GM13977 (cell line): ENCODE measurements at places on chromosomes 1 and 21.
A peak's percentile ranks its signal among the peaks of the same experiment; 100 is the strongest.

GRCh38 chr1:111921948-111922347 is 67.5 kb downstream of the KCND3 start:
- no peak for DNase-seq

GRCh38 chr1:246725191-246725590 is 982 bp downstream of the SCCPDH start:
- DNase-seq: no peak

GRCh38 chr21:14712121-14712715 is 166.1 kb upstream of the SAMSN1 start:
- DNase-seq: no peak

DNA sequence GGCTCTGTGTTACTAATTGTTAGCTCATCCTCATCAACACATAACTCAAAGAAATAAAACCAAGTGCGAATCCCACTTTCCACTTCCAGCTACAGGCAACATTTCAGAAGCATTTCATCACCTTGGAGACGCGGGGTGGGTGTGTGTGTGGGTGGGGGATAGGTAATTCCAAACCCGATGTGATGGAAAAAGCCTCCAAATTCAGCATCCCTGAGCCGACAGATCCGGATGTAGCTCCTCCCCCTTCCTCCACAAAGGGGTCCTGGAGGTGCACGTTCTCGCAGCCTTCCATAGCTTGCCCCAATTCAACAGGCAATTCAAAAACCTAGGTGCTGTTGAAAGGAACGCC is 486 bp downstream of the HSPA13 start:
- no peak for DNase-seq

DNA sequence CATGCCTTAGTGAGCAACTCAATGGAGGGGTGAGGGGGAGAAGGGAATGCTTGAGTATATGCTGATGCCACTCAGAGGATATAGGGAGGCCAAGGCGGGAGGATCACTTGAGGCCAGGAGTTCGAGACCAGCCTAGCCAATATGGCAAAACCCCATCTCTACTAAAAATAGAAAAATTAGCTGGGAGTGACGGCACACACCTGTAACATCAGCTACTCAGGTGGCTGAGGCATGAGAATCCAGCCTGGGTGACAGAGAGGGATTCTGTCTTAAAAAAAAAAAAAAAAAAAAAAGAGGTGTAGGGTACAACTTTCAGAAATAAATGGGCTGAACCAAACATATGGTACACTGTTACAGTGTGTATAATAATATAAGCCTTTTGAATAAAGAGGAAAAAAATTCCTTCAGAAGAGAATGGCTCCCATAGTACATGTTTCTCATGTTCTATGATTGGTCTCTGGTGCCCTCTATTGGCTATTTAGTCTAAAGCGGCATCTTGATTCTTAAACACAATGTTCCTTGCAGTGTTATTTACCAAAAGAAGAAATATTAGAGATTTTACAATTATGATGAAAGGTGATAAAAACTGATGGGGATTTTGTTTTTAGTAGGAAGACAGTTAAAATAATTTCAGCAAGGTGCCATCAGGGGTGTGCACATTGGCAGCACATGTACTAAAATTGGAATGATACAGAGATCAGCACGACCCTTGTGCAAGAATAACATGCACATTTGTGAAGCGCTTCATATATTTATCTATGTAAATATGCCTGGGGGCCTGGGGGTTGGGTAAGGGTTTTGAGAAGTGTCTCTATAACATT is 109.8 kb downstream of the PATJ start:
- peak; percentile 28 for DNase-seq

DNA sequence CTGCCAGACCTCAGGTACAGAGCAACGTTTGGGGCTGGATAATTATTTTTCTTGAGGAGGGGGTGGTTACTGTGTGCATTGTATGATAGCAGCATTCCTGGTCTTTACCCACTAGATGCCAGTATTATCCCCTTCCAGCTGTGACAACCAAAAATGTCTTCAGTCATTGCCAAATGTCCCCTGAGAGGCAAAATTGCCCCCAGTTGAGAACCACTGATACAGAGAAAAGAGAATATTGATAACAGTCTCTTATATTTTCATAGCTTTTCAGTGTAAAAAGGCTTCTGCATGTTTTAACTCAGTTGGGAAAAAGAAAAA is 51.8 kb upstream of the SYT14 start:
- DNase-seq: no peak

- DNase-seq: peak; percentile 25
Measured at GRCh38 chr1:24902471-24902891, 27.6 kb downstream of the RUNX3 start.

GRCh38 chr1:117009132-117009531 is 7.6 kb downstream of the CD101 start:
- no peak for DNase-seq

DNA sequence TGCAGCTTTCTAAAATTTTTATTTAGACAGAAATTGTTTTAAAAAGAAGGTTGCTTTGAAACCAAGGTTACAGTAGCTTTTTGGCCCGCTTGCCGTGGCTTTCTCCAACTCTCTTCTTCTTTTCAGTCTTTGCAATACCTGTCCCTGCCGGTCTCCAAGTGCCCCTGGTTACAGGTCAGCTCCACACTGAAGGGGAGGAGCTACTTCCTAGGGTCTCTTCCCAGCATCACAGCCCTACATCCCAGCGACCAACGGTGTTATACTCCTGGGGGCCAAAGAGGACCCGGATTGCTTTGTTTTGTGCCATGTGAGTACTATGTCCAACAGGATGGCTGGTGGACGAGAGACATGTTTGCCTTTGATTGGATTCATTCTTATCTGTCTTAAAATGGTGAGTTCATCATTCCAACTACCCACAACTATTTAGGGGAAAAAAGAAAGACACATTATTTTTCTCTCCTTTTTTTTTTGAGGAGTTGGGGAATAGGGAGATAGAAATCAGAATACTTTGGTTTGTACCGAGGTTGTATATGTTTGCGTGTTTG is at the start of gene FNDC7:
FNDC7 (plus strand) TSS at position 303 of the 545 bp plus-strand sequence; CDS start at position 329, 26 bp downstream.
- no peak for DNase-seq

DNA sequence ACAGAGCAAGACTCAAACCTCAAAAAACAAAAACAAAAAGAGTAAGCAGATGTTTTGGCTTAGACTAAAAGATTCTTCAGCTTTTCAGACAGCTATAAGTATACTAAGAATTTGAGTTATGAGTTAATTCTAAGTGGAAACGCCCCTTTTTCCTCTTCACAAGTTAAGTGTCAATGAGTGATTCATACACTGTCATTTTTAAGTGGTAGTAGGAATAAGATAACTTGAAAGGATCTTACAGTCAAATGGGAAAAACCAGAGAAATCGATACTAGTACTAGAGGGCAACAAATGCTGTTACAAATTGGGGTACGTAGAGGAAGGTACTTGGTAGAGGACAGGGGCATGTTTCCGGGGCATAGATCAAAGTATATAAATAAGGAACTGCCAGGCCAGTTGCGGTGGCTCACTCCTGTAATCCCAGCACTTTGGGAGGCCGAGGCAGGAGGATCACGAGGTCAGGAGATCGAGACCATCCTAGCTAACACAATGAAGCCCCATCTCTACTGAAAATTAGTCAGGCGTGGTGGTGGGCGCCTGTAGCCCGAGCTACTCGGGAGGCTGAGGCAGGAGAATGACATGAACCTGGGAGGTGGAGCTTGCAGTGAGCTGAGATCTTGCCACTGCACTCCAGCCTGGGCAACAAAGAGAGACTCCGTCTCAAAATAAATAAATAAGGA is 7.4 kb downstream of the H3-3A start:
- no peak for DNase-seq

DNA sequence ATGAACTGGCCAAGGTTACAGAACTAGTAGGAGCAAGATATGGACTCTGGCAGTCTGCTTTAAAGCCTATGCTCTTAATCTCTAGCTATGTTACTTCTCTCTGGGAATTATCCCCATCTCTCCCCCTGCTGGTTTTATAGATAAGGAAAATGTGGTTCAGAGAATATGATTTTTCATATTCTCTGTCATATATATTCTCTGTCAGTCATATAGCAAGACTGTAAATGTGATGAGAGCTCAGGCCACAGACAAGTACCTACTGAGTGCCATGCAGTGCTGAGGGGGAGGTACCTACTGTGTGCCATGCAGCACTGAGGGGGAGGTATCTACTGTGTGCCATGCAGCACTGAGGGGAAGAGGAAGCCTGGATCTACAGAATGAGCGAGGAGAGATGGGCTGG is 220.3 kb upstream of the FGGY start:
- DNase-seq: no peak

GRCh38 chr1:175841738-175842187 is 98.4 kb upstream of the TNR start:
- no peak for DNase-seq

DNA sequence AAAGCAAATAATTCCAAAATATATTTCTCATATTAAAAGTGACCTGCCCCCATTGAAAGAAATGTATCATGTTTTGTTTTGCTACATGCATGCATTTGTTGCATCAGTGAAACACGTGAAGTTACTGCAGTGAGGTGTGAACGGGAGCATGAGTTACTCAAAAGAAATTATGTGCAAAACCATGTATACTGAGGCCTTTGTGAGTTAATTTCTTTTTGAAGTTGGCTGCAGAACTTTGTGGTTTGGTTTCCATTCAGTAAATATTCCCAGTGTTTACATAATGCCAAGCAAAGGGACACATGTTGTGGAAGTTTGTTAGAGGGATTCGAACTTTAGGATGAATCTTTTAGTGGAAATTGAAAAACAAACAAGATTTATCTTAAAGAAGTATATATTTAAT is 619.4 kb upstream of the ADAMTS5 start:
- no peak for DNase-seq

- DNase-seq: no peak
Measured at GRCh38 chr1:84797603-84798002, 95.4 kb downstream of the LPAR3 start.

DNA sequence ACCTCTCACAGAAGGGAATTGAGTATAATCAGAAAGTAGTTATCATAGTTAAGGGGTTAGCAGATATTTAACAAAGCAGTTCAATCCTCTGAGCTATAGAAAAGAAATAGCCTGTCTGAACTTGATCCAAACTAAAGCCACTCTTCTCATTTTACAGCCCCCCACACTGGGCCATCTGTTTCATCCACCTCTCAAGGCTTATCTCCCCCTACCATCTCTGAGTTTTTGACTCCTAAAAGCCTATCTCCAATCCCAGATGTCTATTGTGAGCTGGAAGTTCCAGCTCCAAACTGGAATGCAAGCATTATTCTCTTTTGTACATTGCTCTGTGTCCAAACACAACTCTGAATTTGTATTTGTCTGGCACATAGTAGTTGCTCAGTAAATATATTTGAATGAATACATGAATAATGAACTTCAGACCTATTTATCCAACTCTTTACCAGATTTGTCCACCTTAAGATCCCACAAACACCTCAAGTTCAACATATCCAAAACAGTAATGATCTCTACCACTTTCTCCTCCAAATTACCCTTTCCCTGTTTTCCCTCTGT is 98.1 kb downstream of the PLPP3 start:
- no peak for DNase-seq

- DNase-seq: no peak
Measured at GRCh38 chr1:25126562-25126961, 105.7 kb downstream of the SYF2 start.

DNA sequence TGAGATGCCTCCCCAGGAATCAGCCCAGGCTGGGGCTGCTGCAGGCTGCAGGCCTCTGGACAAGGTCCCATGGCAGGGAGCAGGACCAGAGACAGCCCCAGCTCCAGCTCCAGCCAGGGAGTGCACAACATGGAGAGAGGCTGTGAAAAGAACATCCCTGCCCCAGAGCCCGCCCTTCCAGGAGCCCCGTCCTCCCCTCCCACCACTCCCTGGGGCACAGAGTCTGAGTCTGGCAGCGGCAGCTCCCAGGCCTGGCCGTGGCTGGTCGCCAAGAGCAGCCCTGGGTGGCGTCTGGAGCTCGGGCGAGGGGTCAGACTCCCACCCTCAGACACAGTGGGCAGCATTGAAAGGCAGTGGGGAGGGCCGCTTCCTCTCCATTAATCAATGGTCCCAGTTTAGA is 37.8 kb downstream of the MEGF6 start:
- DNase-seq: no peak

- DNase-seq: no peak
Measured at GRCh38 chr21:42679319-42680057, 26.1 kb downstream of the PDE9A start.

DNA sequence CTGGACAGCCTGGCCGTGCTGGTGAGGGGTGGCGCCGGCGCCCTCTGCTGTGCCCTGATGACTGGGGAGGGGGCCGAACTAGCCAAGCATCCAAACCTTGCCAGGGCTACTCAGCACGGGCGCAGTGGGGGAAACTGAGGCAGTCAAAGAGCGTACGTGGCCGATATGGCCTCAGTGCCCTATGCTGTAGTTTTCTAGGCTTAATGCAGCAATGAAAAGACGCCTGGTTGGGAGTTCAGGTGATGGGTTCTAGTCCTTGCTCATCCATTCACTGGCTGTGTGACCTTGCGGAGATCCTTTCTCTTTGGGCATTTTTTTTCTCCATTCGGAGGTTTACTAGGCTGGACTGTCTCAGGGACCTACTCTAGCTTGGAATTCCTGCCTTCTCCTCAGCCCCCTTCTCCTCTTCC is 822 bp downstream of the MTX1 start:
- no peak for DNase-seq

GRCh38 chr1:21781815-21782348 is 1.1 kb downstream of the USP48 start:
- no peak for DNase-seq

DNA sequence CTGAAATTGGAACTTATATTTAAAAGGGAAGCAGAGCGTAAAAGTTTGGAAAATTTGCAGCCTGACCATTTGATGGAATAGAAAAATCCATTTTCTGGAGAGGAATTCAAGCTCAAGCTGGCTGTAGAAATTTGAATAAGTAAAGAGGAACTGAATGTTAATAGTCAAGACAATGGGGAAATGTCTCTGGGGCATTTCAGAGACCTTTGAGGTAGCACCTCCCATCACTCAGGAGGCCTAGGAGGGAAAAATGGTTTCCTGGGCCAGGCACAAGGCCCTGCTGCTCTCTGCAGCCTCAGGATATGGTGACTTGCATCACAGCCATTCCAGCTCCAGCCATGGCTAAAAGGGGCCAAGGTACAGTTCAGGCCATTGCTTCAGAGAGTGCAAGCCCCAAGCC is 17.6 kb upstream of the TSHB start:
- no peak for DNase-seq

DNA sequence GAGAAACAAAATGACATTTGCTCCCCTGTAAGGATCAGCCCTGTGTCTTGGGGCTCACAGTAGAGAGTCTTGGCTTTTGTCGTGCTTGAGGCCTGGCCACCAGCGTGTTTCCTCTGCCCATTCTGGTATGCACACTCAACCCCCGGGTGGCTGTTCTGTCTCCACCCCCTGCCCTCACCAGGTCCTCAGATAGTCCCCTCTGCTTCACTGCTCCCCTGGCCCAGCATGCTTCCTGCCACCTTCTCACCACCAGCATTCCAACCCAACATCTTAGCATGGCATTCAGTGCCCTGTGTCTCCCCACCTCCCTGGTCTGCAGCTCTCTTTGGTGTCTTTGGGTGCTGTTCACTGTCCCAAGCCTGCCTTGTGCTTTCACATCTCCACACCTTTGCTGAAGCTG is 16.2 kb downstream of the ZNF362 start:
- DNase-seq: no peak

GRCh38 chr1:43832998-43833397 is 100.6 kb upstream of the ARTN start:
- DNase-seq: no peak
